ENCODE measurements at places on chromosomes 11 and 22.

DNA sequence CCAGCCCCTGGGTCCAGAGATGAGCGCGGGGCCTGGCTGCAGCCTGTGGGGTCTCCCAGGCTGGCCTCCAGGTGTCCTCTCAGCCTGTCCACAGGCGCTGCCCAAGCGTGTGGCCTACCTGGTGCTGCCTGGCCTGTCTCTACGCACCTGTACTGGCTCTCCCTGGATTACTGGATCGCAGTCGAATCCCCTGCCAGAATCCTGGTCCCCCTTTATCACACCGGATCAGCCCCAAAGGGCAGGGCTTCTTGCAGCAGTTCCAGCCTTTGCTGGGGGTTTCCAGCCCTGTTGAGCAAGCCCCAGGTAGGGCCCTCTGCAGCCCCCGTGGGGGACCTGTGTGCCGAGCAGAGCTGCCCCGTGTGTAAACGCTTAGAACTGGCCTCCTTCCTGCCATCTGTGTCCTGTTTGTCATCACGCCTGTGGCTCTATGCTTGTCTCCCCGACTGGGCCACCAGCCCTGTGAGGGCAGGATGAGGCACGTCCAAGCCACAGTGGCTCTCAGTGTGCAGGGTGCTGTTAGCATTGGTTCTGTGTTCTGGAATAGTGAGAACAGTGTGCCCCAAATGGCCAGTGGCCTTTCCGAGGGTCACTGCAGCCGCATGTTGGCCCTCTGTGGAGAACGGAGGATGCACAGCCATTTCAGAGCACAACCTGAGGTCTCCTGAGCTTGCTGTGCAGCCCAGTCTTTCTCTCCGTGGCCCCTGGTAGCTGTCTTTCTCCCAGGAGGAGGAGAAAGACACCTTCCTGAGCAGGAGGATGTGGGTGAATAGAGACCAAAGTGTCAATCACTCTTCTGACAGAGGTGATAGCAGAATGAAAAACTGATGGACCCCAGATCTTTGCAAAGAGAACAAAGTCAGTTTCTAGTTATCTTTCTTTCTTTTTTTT, 13.9 kb upstream of the TXNRD2 start:
- DNase-seq, result no peak

- DNase-seq, result no peak
Observed at GRCh38 chr11:72637198-72637597, 37.0 kb downstream of the PDE2A start.

GRCh38 chr11:40306938-40307548, 1152.4 kb downstream of the LRRC4C start:
- no peak for DNase-seq

GRCh38 chr22:19887256-19887985, 32.7 kb upstream of the GNB1L start:
- no peak for DNase-seq

DNA sequence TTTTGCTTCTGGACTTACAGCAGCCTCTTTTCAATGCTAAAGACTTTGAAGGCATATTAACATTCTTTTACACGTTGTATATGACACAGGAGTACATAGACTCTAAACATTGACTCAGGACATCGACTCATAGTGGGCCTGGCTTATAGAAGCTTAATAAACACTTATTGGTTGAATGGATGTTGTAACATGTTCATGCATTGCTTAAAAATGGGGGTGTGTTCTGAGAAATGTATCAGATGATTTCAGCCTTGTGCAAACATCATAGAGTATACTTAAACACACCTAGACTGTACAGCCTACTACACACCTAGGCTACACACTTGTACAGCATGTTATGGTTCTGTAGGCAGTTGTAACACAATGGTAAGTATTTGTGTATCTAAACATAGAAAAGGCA, 17.9 kb downstream of the TTC17 start:
- DNase-seq, result no peak

DNA sequence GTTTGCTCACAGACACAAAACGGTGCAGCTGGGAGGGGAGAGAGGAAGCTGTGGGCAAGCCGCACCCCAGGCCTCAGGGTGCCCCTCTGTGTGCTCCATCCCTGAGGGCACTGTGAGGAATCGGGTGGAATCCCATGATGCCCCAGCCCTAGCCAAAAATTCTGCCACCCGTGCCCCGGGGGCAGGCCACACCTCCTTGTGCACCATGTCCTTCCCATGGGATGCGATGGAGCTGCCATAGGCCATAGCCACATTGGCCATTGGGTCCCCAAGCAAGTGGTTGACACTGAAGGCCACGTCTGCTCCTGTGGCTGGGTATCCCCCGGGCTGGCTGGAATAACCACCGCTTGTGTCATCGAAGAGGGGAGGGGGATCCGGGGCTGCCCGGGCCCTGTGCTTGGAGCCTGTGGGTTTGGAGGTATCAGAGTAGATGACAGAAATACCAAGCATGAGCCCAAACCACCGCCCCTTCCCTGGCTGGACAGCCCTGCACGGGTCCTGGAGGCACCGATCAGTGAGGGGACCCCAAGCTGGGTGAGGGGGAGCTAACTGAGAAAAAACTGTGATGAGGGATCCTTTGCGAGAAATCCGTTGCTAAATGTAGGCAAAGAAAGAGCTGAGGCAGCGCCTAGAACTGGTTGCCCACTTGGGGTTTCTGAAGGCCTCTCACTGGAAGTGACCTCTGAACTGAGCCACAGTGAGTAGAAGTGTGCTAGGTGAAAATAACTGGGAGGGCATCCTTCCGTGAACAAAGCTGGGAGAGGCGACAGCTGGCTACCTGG, 863 bp downstream of the YIF1A start:
- DNase-seq, result no peak

DNA sequence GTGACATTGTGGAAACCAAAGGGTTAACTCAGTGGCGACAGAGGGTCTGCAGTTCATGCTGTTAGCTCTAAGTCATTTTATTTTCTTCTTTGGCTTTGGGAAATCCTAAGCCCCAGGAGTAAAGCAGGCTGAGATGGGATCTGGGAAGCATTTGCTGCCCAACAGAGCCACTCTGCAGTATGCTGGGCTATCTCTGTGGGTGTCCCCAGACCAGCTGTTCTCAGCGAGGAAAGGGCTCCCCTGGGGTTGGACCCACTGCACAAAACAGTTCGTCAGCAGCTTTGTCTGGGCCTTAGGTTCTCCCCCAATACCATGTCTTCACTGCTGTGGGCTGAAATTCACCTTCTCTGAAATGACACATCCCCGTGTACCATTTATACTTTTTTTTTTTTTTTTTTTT, 34.0 kb downstream of the KREMEN1 start:
- no peak for DNase-seq

- DNase-seq, result no peak
Observed at GRCh38 chr11:35061516-35062440, 77.2 kb upstream of the CD44 start.

GRCh38 chr11:122394313-122394712, 261.2 kb upstream of the UBASH3B start:
- no peak for DNase-seq

All from CMK (cell line).